ENCODE measurements at places on chromosomes 3 and 15.

DNA sequence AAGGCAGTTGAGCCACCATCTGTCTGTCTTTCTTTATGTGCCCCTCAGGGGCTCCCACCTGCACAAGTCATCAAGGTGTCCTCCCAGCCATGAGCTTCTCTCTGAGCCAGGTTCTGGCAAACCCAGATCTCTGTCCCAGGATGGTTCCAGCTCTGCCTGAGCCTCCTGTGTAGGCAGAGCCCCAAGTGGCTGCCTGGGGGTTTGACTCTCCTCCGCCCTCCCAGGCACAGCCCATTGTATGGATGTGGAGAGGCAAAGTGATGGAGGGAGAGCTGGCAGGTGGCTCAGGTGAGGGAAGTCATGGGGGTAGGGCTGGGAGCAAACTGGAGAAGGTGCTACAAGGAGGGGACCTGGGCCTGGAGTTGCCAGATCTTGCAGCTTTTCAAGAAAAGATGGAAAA lies 56.9 kb downstream of the GRIP2 start:
- DNase-seq, result no peak

- no peak for DNase-seq
Observed at GRCh38 chr15:49288391-49288790, 118.3 kb downstream of the GALK2 start.

- DNase-seq, result no peak
Observed at GRCh38 chr3:44398853-44399252, 60.3 kb downstream of the TCAIM start.

DNA sequence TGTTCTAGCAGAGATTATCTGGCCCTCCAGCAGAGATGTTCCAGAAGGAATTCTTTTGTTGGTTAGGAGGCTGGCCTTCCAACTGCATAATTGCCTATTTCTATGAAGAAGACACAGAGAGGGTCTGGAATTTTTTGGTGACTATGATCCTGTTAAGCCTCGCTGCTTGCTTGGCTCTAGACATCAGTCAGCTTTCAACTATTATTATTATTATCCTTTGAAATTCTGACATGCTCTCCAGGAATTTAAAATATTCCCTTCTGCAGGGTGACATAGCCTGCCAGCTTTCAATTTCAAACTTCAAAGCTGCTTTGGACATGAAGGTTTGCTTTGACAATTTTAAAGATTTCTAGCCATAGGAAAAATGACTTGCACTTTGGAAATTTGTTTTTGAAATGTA lies 26.3 kb upstream of the ZNF148 start:
- peak; percentile 94 for DNase-seq

GRCh38 chr3:118682921-118683320 lies 351.7 kb downstream of the IGSF11 start:
- no peak for DNase-seq

DNA sequence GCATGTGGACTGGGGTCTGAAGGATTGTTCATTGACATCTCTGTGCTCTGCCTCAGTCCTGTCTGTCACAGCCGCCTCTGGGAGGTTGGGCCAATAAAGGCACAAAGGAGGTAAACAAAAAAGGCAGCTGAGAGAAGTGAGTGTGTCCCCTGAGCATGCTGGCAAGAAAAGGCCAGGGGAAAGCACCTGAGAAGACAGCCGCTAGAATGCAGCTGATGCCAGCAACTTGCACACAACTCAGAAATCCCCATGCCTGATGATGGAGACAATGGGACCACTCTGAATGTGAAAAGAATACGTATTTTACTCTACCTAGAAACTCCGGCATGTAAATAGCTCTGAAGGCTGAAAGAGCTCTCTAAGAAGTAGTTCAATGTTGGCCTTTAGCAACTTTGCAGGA lies 118.7 kb downstream of the KCNH8 start:
- no peak for DNase-seq

DNA sequence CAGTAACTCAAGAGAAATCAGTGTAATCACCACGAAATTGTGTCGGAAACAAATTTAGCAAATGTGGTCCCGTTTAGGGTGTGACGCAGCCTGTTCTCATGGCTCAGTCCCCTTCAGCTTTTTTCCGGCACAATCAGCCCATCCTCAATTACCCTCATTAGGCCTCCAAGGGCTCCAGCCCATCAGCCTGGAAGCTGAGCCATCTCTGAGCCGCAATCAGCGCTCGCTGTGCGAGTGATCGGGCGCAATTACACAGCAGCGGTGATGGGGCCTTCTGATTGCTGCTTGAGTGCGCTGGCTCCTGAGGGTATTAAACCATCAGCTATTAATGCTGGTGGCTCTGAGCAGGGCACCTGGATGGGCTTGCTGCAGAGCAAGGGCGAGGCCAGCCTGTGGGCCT lies 55.6 kb downstream of the PLXNA1 start:
- DNase-seq, result no peak

- no peak for DNase-seq
Observed at GRCh38 chr3:159748425-159748824, 240.2 kb upstream of the IL12A start.

DNA sequence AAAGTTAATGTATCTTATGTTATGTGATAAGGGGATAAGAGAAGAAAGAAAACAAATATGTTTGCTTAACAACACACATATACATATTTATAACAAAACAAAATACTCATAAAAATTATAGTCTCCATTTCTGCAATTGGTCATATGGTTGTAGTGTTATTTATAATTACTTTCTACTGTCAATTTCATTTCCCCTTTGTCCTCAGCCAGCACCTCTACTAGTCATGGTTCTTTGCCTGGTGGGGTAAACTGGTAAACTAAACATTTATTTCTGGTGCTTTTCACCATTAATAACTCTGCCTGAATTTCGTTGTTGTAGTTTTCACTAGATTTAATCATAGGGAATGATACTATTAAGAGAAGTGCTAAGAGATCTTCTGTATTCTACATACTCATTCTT lies 88.0 kb upstream of the ALCAM start:
- no peak for DNase-seq

GRCh38 chr15:72487070-72487797 lies 13.1 kb downstream of the ARIH1 start:
- peak; percentile 36 for DNase-seq

- DNase-seq, result no peak
Observed at GRCh38 chr3:9476935-9477334, 76.7 kb downstream of the LHFPL4 start.

DNA sequence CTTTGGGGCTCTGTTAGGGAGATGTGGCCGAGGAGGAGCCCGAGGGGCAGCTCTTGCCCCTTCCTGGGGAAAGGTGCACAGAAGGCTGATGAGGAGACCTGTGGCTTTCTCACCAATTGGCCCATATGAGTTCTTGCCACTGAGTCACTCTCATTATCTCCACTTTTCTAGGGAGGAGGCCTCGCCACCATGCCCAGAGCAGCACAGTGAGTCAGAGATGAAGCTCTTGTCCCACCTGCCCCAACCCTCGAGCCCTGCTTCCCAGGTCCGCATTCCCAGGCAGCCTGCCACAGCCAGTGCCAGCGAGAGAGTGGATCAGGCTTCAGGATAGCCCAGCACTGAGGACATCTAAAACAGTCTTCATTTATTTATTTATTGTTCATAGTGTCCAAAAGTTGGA lies 53.5 kb downstream of the AMOTL2 start:
- DNase-seq, result no peak

DNA sequence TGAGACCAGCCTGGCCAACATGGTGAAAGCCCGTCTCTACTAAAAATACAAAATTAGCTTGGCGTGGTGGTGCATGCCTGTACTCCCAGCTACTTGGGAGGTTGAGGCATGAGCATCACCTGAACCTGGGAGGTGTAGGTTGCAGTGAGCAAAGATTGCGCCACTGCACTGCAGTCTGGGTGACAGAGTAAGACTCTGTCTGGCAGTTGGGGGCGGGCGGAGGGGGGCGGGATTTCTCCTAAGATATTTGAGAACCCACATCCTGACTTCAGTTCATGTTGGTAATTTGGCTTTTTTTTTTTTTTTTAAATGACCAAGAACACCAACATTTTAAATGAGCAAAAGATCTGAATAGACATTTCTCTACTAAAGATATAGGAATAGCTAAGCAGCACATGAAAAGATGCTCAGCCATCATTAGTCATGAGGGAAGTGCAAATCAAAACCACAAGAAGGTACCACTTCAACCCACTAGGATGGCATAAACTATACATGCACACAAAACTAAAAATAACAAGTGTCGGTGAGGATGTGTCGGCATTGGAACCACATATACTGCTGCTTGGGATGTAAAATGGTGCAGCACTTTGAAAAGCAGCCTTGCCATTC lies 75.6 kb upstream of the LMOD3 start:
- DNase-seq, result no peak

DNA sequence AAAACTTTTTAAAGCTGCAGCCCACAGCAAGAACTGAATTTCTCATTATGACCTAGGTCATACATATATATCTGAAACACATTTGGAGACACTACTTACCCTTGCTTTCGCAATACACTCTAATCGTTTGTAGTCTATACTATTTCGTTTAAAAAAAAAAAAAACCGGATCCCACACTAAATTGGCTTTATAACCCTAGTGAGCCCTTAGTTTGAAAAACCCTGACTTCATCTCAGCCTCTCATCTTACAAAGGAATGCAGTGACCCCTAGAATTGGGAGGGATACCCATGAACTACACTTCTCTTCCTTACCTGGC lies 4.2 kb downstream of the RARRES1 start:
- no peak for DNase-seq

- no peak for DNase-seq
Observed at GRCh38 chr3:37953707-37954394, 36.7 kb upstream of the VILL start.

GRCh38 chr15:31805090-31805662 lies 225.1 kb upstream of the CHRNA7 start:
- DNase-seq, result no peak

GRCh38 chr3:163273694-163274093 lies 1777.1 kb downstream of the OTOL1 start:
- DNase-seq, result no peak

DNA sequence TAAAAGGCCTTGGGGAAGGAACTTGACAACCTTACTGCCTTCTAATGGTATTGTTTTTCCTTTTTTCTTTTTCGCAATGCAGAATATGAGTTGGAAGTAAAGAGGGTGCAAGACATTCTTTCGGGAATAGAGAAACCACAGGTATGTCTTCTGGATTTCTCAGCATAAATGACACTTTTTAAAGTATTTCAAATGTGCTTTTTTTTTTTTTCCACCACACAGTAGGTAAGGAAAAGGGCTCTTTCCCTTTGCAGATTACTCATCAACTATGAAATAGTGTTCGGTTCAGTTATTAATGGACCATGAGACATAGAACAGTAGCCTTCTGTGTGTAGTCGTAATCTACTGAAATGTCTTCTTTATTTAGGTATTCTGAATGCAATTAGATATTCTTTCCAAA lies 162.4 kb downstream of the GHSR start:
- DNase-seq, result peak; percentile 77

GRCh38 chr3:188400494-188401243 lies 246.7 kb downstream of the LPP start:
- DNase-seq, result no peak

GRCh38 chr3:97636465-97636864 lies 128.1 kb upstream of the ARL6 start:
- DNase-seq, result no peak

- DNase-seq, result no peak
Observed at GRCh38 chr3:69530554-69530953, 144.7 kb upstream of the FRMD4B start.

- DNase-seq, result no peak
Observed at GRCh38 chr3:191280111-191280510, 49.1 kb upstream of the CCDC50 start.

GRCh38 chr3:131540143-131540542 lies 37.4 kb upstream of the MRPL3 start:
- peak; percentile 12 for DNase-seq

DNA sequence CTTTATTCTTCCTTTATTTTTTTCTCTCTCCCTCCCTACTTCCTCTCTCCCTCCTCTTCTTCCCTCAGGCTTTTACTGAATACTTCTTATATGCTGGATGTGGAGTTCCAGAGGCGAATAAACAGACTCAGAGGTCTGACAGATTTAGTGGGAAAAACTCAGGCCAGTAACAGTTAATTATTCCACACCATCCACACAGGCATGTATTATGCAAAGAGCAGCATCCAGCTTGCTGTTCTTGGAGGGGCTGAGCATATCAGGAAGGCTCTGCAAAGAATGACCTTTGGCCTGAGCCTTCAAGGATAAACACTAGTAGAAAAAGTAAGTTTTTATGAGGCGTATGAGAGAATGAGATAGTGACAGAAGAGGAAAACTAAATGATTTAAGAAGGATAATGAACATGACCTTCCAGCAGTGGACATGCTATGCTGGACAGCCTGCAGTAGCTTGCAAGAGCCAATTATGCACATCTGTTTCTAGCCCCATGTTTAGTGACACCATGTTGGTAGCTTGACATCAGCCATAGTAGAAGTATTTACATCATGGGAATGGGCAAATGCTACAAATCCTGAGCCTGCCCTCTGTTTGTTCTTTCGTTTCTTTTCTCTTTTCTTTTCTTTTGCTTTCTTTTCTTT lies 387.4 kb downstream of the EPHB1 start:
- DNase-seq, result no peak

DNA sequence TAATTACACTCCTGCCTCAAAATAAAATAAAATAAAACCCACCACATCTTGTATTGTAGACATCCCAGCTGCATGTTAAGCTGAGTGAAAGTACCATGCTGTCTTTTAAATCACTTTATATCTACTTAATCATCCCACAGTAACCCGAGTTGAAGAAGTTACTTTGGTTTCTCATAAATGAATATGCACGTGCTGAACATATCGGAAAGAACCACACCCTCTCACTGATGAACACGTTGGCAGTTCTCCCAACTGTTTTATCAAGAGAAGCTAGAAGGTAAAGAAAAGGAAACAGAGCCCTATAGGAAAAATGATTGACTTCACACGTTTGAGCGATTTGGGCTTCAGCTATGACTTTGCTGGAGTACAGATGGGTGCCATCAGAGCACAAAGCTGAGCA lies 15.9 kb upstream of the TM4SF19 start:
- DNase-seq, result no peak

GRCh38 chr15:80660119-80660518 lies 35.0 kb upstream of the ABHD17C start:
- DNase-seq, result peak; percentile 25

GRCh38 chr3:194323785-194324735 lies 27.1 kb downstream of the CPN2 start:
- DNase-seq, result peak; percentile 60

- peak; percentile 43 for DNase-seq
Observed at GRCh38 chr3:120418866-120419490, 31.8 kb downstream of the FSTL1 start.

DNA sequence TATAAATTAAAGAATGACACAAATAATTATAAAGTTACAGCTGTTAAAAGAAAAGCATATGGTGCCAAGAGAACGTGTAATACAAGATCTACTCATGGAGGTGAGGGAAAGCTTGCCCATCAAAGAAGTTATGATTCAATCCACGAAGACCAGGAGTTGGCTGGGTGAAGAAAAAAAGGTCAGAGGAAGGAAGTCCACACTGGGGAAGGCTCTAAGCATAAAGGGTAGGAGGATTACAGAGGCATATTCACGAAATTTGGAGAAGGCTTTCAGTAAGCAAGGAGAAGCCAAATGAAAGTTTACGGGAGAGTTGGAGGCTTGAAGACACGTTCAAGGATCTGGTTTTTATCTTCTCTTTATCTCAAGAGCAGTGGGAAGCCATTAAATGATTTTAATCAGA lies 1.8 kb upstream of the TGFBR2 start:
- DNase-seq, result no peak

GRCh38 chr15:66748708-66749035 lies 46.6 kb downstream of the SMAD6 start:
- no peak for DNase-seq

- no peak for DNase-seq
Observed at GRCh38 chr3:44932986-44933944, 42.7 kb downstream of the ZDHHC3 start.

- peak; percentile 28 for DNase-seq
Observed at GRCh38 chr3:139934613-139935015, 371 bp upstream of the CLSTN2 start.

- no peak for DNase-seq
Observed at GRCh38 chr15:73923156-73923487, 3.1 kb upstream of the LOXL1 start.
